T-helper 2 cell (primary cell): ENCODE measurements at places on chromosomes 7 and 10.

GRCh38 chr10:118520116-118520742 is 75.2 kb downstream of the PRLHR start:
- no peak for DNase-seq

- no peak for DNase-seq
Observed at GRCh38 chr7:83415840-83416239, 233.1 kb downstream of the SEMA3E start.

GRCh38 chr10:17354781-17355180 is 99.6 kb downstream of the ST8SIA6 start:
- DNase-seq, result no peak

GRCh38 chr7:46776790-46777189 is 805.1 kb downstream of the TNS3 start:
- no peak for DNase-seq

GRCh38 chr7:24597014-24597413 is 23.8 kb downstream of the PALS2 start:
- no peak for DNase-seq

GRCh38 chr10:3720228-3721019 is 64.6 kb downstream of the KLF6 start:
- DNase-seq, result peak; percentile 13

DNA sequence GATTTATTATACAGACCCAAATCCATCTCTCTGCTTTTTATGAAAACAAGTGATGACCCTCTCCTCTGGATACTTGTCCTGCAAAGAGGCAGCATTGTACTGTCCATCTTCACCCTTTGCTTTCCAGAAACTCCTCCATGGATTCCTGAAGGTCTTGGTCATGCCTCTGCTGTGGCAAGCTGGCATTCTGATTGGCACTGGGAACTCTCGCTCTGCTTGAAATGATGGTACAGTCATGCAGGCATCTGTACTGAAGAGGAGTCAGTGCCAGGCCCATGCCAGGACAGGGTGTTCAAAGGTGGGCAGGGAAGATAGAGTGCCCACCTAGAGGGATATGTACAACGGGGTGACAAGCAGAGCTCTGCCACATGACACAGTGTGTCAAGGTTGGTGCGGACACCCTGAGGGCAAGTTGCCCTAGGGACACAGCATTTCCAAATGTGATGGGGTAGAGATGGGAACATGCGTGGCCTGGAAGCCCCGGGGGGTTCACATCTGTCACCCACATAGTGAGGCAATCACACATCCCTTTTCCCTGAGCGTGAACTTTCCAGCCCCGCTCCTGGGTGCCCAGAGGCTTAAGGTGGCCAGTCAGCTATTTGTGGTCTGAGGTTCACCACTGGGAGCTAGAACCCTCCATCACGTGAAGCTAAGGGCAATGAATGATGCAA is 235.7 kb upstream of the TCERG1L start:
- DNase-seq, result no peak
